ENCODE measurements at places on chromosomes 4 and X.
A peak's percentile ranks its signal among the peaks of the same experiment; 100 is the strongest.

DNA sequence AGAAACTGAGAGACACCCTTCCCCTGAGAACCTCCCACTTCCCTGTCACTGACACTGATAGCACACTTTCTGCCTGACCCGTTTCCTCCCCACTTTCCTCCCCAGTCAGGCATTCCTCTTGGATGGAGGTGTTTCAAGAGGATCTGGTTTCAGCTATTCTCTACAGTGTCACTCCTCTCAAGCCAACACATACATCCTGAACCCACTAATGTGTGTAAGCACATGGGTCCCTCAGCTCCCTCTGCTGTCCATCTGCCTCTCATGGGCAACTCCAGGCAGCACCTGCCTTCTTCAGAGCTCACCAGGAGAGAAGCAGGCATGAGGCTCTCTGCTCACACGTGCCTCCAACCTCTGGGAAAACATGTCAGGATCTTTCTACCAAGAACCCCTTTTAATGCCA lies 207.6 kb downstream of the NAF1 start:
- no peak for DNase-seq

DNA sequence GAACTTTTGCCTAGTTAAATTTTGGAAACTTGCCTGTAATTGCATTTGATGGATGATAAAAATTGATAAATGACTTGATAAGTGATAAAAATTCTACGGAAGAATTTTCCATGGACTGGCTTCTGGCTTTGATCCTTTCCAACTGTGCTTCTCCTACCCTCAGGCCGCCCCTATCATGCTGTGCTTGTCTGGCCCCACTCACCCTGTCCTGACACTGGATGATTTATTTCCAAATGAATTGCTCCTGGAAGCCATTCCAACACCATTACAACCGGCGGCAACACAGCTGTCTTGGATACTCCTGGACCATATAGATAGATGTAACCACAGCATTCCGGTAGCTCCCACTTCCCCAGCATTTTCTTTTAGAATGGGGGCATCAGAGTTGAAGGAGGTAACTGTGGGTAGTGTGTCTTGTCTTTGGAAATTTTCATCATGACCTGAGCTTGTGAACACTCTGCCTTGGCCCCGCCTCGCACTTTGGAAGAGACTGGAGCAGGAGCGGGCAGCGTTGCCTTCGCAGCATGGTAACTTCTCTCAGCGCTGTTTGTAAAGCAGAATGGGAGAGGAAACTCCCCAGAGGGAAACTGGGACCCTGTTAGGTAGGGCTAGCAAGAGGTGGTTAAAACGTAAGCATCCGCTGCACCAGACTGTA lies 77.4 kb downstream of the TBL1X start:
- no peak for DNase-seq

DNA sequence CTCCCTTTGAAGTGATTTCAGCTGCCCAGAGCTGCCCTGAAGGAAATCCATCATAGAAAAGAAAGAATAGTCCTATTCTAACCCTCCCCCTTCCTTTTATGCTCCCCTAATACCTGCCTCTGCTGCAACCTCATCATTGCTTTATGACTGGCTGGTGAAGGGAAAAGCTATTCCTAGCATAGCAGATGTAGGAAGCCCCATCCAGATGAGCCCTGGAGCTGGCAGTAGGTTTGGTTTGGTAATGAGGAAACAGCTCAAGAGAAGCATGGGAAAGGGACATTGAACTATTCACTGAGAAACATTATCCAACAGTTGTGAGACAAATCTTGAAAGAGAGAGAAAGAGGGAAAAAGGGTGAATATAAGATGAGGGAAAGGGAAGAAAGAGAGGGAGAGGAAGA lies 29.2 kb downstream of the ARSJ start:
- no peak for DNase-seq

DNA sequence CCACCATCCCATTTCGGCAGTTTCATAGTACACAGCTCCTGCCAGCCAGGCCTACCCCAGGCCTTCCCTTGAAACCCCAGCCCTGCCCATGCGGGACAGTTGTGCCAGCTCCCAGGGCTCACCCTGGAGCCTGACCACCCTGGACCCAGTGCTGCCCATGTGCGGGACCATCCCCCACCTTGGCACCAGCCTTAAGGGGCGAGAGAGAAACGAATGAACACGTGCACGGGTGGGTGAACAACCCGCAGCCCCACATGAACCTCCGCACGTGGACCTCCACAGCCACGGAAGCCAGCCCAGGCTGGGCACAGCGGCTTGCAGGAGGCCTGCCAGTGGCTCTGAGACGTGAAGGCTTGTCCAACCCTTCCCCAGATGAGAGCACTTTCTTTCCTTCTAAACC lies 76.0 kb upstream of the MXD4 start:
- DNase-seq: no peak

- no peak for DNase-seq
Observed at GRCh38 chrX:10246297-10246696, 89.5 kb downstream of the CLCN4 start.

DNA sequence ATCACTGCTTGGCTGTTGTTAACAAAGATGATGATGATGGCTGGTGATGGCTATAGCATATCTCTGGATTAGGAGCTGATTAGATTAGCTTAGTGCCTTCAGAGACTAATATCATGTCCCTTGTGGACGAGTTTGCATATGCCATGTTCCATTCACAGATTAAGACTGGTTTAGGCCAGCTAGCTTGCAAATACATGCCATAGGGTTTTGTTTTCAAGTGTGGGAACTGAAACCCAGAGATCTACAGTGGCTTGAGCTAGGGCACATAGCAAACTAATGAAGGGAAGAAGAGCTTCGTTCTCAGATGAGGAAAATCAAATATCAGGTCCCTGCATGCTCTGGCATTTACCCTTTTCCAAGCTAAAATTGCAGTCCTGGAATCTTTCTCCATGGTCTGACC lies 492.3 kb downstream of the MAGEE1 start:
- DNase-seq: no peak

DNA sequence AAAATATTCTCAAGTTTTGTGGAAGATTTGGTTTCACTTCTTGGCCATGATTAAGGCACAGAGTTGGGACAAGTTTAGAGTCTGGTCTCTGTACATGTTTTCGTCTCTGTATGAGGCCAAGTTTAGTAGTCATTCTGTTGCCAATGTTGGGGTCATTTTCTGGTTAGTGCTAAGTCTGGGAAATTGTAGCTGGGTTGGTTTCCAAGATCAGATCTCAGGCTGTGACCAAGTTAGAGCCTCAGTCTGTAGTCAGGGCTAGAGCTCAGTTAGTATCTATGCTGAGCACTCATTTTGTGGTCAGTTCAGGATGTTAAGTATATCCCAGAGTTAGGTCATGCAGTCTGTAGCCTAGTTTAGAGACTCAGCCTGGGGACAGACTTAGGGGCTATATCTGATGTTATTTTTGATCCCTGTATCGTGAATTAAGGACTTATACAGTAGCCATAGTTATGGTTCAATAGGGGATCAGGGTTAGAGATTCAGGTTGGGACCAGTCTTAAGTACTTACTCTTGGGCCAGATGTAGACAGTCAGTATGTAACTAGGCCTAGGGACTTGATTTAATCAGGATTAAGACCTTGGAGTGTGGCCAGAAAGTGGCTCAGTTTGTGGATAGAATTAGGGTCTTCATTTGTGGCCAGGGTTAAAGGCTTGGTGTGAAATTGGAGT lies 6.6 kb upstream of the ENOX2 start:
- no peak for DNase-seq

DNA sequence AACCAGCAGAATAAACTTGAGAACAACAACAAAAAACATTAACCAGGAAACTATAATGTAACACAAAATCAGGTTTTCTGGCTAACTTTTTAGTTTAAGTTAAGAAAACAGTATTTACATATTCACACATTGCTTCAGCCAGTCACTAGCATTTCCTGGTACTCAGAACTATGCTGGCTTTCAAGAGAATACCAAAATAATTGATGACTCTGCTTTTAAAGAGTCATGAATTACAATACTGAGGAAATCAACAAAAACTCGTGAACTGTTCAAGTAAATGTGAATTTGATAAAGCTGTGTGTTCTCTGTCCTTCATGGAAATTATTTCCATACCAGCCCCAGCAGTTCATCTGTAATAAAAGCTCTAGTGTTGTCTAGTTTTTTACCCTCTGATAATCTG lies 27.4 kb downstream of the PRSS12 start:
- DNase-seq: no peak

- no peak for DNase-seq
Observed at GRCh38 chrX:103918050-103918449, 44.4 kb upstream of the TMSB15B start.

GRCh38 chrX:30513284-30513683 lies 64.3 kb downstream of the TASL start:
- no peak for DNase-seq

DNA sequence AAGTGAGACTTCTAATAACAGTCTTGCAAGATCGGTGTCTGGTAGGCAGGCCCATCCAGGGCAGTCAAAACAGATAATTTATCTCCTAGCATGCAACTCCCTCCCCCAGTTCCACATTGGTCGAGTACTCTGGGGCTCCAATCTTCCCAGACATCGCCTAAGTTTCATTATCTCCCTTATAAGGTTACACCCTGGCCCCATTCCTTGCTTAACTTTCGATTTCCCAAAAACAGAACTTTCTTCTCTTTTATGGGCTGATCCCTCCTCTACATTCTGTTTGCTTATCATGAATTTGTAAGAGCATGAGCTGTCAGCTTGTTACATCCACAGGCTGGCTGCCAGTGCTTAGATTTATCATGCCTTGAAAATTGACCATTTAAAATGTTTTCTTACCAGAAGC lies 471.3 kb downstream of the TECRL start:
- no peak for DNase-seq

GRCh38 chrX:17567187-17567586 lies 170.1 kb upstream of the SCML1 start:
- no peak for DNase-seq

- DNase-seq: no peak
Observed at GRCh38 chrX:124592744-124593143, 246.4 kb downstream of the SH2D1A start.

DNA sequence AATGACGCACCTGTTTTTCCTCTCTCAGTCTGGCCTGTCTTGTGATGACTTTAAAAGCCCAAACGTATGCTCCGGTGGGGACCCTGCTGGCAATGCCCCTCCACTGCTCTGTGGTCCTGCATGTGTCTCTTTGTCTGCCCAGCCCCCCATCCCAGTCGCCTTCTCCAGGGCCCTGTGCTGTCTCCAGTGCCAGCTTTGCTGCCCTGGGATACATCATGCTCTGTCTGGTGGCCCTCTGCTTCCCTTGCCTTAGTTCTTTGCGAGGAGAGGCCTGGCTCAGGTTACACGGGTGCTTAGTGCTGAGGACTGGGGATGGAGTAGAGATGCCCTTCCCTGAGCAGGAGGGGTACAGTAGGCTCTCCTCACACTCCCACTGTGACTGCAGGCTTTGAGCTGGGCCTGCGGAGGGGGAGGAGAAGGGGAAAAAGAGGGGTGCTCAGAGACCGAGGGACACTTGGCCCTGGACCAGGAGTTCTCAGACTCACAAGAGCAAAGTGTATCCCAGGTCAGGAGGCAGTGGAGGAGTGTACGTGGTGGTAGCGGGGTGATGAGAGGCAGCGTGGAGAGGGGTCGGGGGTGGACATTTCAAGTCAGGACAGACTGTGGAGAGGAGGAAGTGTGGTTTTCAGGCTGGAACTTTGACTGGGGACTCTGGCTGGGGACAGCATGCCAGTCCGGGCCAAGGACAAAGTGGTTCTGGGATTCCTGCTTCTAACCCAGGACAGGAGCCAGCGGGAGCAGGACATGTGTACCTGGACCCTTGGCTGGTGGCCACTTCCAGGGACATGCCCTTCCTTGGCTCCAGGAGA lies 2.8 kb downstream of the APLN start:
- DNase-seq: no peak

- no peak for DNase-seq
Observed at GRCh38 chrX:17425136-17425535, 50.1 kb downstream of the NHS start.

GRCh38 chrX:86348669-86349068 lies 200.4 kb downstream of the DACH2 start:
- DNase-seq: no peak

- DNase-seq: no peak
Observed at GRCh38 chr4:137700072-137700471, 167.8 kb upstream of the PCDH18 start.

GRCh38 chr4:69848028-69848427 lies 11.9 kb downstream of the SULT1E1 start:
- DNase-seq: no peak

- DNase-seq: no peak
Observed at GRCh38 chr4:147368948-147369347, 111.9 kb upstream of the EDNRA start.

GRCh38 chr4:123701131-123701575 lies 304.6 kb downstream of the SPRY1 start:
- DNase-seq: no peak

DNA sequence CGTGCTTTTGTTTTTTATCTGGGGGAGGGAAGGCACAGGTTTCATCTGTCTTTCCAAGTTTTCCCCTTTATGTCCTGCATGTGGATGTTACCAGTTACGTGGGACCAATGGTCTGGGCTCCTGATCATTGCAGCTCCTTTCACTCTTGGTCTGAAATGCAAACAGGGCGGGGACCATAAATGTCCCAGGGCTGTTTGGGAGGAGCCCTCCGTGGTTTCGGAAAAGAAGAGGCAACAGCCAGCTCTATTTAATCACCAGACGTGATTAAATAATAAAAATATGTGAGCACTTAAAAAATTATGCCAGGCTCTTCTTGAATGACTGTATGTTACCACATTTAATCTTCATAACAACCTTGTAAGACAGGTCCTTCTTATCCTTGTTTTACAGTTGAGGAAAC lies 30.8 kb upstream of the C1GALT1C1 start:
- no peak for DNase-seq

GRCh38 chr4:77699731-77700210 lies 94.2 kb downstream of the CXCL13 start:
- peak; percentile 55 for DNase-seq

DNA sequence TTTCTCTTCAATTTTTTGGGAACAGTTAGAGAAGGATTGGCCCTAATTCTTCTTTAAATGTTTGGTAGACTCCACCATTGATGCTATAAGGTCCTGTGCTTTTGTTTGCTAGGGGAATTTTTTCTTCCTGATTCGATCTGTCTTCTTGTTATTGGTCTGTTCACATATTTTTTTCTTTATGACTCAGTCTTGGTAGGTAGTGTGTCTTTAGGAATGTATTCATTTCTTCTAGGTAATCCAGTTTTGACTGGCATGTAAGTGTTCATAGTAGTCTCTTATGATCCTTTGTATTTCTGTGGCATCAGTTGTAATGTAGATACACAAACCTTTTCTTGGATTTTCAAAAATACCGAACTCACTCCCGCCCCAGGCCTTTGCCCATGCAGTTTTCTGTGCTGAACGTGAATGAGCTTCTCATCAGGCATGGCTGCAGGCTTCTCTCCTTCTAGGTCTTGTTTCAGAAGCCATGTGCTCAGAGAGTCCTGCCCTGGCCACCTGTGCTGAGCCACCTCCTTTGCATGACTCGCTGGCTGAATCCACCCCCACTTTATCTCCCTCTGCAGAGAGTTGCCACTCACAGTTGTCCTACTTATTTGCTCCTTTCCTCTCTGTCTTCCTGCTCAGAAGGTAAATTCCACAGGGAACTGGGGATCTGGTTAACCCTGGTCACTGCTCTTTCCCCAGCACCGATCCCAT lies 67.0 kb downstream of the STK32B start:
- DNase-seq: no peak
